CD8-positive, alpha-beta T cell (primary cell): ENCODE measurements at places on chromosomes 2 and 18.

DNA sequence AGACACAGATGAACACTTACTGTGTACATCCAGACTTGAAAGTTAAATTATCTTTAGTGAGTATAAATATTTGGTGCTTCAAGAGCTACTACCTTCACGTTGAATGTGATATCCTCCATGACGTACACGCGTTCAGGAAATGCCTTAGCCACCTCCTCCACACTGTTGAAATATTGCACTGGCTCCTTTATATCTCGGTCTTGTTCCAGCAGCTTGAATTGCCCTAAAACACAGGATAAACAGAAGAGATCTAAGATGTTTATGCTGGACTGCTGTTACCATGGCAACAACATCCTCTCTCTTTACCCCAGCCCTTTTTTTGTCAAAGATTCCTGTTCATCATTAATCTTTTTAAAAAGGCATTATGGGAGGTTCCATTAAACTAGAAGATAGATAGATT is 120.3 kb downstream of the MEP1B start:
- DNase-seq, result no peak

DNA sequence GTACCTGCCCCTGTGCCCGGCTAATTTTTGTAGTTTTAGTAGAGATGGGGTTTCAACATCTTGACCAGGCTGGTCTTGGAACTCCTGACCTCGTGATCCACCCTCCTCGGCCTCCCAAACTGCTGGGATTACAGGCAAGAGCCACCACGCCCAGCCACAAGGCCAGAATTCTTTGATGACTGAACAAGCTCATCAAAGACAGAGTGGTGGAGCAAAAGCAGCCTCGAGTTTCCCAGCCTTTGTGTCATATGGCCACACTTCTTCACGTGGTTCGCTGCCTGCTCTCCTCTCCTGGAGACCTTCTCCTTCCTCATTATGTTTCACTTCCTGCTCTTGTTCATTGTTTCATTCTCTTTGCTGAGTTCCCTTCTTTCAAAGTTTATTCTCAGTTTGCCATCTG is 9.9 kb upstream of the NPC1 start:
- no peak for DNase-seq

- no peak for DNase-seq
Measured at GRCh38 chr2:107545066-107545465, 281.6 kb upstream of the RGPD4 start.

GRCh38 chr2:219500135-219500534 is 1.4 kb downstream of the GMPPA start:
- DNase-seq, result no peak

GRCh38 chr2:85286918-85287317 is 40.9 kb downstream of the TGOLN2 start:
- DNase-seq, result no peak

- no peak for DNase-seq
Measured at GRCh38 chr2:204665207-204665606, 119.9 kb downstream of the PARD3B start.

- no peak for DNase-seq
Measured at GRCh38 chr18:49169037-49169521, 218.3 kb upstream of the SMAD7 start.

GRCh38 chr18:13377496-13377895 is 158.9 kb downstream of the LDLRAD4 start:
- peak; percentile 17 for DNase-seq

GRCh38 chr2:127619877-127620705 is 25.9 kb upstream of the GPR17 start:
- DNase-seq, result no peak
